ENCODE measurements at places on chromosomes 5 and 9.

GRCh38 chr9:130343445-130343918 lies 77.9 kb downstream of the HMCN2 start:
- no peak for DNase-seq

- DNase-seq, result no peak
Measured at GRCh38 chr5:40124367-40124766, 555.3 kb upstream of the PTGER4 start.

DNA sequence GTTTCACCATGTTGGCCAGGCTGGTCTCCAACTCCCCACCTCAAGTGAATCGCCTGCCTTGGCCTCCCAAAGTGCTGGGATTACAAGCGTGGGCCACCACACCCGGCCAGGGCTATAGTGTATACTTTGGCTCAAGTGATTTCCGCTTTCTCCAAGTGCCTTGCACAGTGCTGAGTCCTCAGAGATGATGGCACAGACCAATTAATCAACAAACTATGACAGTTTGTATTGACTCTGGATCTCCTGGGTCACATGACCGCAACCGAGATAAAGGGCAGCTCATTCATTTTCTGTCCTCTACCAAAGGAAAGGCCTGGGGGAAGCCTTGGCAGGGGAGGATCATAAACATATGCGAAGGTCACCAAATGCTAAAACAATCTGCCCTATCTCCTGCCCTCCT lies 11.4 kb upstream of the LARP1 start:
- no peak for DNase-seq

GRCh38 chr9:100394816-100395215 lies 32.1 kb upstream of the MSANTD3 start:
- DNase-seq, result no peak

DNA sequence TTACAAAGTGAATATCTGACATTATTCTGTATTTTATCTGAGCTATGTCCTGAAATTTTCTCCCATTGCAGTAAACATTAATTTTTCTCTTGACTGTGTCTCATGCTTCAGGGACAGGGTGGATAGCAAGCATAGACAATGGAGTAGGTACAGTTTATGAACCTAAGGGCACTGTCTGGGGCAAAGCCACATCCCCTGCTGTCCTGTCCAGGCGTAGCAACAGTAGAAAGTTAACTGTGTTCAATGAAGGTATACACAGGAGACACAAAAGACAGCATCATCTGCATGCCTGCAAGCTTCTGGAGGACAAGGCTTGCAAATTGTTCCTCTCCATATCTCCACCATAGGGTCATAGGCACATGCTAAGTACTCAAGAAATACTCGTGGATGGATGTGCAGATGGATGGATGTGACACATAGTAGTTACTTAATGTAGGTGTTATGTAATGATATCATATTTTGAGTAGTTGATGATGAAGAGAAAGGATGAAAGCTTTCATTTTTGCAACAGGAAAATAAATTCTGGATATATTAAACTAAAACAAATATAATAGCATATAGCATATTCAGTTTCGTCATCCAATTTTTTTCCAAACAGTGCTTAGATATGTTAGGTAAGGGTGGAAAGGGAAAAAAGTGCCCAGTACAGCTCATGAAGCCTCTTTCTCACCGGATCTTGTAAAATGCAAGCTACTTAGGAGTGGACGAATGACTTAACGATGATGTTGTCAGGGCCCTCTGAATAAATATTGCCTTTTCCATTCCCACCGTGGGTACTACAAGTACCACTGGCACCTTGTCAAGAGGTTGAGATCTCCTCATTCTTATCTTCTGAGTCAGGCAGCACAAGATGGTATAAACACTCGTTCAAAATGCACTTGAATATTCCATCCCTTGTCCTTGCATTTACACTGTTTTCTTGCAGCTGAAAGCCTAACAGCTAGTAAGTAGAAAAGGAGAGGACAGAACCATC lies 19.9 kb upstream of the ZSWIM6 start:
- DNase-seq, result no peak

- DNase-seq, result peak; percentile 74
Measured at GRCh38 chr5:141512390-141512910, 23.6 kb downstream of the PCDHGC5 start.

DNA sequence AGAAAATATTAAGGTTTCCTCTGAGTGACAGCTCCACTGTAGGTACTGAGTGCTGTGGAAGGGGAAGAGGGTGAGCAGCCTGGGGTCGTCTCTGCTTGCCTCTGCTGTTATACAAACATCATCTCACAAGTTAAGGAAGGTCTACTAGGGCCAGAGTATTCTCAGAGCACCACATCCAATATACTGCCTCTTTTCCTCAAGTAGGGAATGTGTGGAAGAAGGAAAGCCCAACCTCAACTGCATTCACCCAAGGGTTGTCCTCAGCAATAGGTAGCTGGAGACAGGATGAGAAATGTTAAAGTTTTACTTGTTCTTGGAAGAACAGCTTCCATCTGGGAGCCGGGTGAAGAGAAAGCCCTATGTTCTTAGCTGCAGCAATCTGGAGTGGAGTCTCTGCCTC lies 1062.3 kb upstream of the CDH10 start:
- no peak for DNase-seq

DNA sequence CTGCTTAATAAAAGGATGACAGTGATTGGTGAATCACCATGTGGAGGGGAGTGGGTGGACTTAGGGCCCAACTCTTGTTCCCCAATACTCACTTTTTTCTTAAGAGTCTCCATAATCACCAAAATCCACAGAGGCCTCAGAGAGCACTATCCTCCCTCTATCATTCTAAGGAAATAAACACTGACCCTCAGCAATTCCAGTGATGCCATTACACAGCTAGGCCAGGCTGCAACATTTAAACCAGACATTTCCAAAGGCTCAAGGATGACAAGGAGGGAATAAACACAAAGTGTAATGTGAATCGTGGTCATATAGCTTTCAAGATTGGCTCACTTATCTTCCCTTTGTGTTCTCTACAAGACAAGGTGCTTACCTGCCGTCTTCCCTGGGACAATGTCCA lies 2.4 kb upstream of the ARSI start:
- no peak for DNase-seq

DNA sequence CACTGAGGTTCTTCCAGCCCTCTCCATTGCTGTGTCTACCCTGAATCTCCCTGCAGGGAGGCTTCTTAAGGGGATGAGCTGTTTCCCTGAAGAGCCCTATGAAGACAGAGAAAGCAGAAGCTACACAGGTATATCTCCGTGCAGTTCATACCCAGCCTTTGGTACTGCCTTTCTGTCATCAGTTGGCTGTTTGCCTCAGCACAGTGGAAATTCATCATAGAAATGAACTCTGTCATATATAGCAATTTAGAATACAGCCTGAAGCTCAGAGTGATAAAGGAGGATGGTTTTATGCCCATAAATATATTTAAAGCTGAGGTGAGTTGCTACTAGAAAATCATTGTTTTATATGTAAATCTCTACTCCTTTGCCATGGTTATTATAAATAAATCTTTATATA lies 42.6 kb upstream of the KCNN2 start:
- no peak for DNase-seq
